ENCODE measurements at places on chromosomes 3 and 15.

DNA sequence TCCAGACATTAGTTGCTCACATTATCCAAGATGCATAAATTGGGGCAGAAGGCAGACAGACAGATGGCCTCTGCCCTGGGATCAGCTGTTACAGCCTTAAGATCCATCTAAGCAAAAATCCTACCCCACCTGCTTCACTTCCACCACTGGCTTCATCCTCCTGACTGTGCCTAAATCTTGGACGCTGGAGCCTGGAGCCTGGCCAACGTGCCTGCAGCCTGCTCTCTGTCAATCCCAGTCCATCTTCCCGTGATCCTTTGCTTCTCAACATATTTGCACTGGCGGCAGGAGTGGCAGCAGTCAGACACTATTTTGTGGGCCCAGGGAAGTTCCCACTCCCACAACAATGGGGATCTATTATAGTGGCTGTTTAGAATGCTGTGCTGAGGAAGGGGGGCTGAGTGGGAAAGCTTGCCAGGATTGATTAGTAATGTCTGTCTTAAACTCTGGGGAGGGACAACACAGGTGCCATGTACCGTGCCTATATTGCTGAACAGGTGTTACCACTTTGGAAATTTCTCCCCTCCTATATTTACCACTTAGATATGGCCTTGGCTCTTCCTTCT lies 121.2 kb downstream of the MEGF11 start:
- no peak for DNase-seq

- no peak for DNase-seq
These were observed 89.3 kb upstream of the TRIM42 start for GRCh38 chr3:140588558-140588957.

GRCh38 chr3:102169915-102170479 lies 264.8 kb upstream of the ZPLD1 start:
- peak; percentile 30 for DNase-seq

- no peak for DNase-seq
These were observed 37.0 kb upstream of the PIK3R4 start for GRCh38 chr3:130783629-130784028.

DNA sequence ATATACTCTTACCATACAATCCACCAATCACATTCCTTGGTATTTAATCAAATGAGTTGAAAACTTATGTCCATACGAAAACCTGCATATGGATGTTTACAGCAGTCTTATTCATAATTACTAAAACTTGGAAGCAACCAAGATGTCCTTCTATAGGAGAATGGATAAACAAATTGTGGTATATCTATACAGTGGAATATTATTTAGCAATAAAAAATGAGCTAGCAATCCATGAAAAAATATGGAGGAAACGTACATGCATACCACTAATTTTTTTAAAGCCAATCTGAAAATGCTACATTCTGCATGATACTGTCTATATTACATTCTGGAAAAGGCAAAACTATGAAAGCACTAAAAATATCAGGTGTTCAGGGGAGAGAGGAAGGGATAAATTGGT lies 73.9 kb upstream of the LPP start:
- DNase-seq: no peak

DNA sequence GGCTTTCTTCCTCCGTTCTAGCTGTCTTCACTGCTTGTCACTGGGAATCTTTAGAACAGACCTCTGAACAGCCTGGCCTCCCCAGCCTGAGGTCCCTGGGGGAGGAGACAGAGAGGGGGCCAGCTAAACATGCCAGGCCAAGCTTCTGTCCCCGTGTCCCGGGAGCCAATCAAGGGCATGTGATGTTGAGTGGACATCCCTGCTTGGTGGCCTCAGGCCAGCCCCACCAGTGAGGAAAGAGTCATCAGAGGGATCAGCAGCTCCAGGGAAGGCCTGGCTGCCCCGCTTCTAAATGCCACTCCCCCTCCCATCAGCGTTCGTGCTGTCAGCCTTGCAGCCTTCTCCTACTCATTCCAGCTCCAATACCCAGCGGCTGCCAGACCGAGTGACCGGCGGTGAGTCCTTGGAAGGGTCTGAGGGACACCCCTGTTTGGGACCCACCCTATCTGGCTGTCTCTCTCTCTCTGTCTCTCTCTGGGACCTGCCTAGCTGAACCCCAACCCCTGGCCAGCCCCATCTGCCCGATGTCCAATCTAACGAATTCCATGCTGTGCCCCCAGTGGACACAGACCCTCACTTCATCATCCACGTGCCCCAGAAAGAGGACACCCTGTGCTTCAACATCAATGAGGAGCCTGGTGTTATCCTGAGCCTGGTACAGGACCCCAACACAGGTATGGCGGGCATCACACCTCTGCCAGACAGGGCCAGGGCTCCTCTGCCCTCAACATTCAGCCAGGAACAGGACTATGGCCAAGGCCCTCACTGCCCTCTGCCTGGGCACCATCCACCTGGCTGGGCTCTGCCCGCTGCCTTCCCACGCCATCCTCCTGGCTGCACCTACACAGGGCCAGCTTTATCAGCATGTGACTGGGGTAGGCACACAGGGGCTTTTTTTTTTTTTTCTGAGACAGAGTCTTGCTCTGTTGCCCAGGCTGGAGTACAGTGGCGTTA lies 6.6 kb upstream of the ITIH3 start:
- peak; percentile 41 for DNase-seq

GRCh38 chr3:146581951-146582467 lies 23.1 kb downstream of the PLSCR5 start:
- peak; percentile 16 for DNase-seq

DNA sequence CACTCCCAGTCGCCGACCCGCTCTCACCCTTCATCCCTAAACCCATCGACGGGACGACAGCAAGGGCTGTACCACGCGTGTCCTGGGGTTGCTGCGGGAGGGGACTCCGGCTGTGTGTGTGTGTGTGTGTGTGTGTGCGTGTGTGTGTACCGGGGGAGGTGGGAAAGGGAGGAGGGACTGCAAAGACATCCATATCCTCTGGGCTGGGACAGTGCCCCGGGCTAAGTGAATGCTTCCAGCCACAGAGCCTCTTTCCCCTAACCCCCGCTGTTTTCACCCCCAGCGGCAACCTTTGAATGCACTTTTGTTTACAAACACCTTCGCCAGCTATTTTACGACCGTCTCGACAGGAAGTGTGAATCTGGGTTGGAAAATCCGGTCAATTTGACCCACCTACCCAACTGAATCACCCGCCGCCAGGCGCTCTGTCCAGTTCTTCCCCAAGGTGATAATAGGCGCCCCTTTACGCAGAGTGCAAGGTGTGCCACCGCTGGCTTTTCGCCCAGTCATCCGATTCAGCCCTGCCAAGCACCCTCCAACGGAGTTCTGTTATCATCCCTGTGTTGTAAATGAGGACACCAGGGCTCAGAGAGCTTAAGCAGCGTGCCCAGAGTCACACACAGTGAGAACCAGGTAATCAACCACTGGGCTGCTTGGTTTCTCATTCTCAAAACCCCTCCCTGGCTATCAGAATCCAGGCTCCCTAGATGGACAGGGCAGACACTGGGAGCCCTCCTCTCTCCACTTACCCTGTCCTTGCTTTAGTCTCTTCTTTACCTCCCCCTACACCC lies 739 bp upstream of the AMOTL2 start:
- peak; percentile 84 for DNase-seq

DNA sequence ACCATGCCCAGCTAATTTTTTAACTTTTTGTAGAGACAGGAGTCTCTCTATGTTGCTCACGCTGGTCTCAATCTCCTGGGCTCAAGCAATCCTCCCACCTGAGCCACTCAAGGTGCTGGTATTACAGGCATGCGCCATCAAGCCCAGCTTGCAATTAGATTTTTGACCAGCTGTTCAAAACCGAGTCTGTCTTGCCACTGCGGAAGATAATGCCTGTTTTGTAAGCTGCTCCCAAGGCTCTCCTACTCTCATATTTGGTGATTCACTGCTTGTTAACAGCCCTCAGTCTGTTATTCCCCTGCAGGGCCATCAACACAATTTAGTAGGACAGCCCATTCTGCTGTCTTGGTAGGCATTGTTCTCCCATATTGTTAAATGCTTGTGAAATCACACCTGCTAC lies 17.8 kb upstream of the MCCC1 start:
- no peak for DNase-seq

GRCh38 chr3:114363554-114364202 lies 69.8 kb downstream of the TIGIT start:
- DNase-seq: peak; percentile 88

GRCh38 chr3:178480274-178480673 lies 56.0 kb upstream of the KCNMB2 start:
- DNase-seq: no peak

DNA sequence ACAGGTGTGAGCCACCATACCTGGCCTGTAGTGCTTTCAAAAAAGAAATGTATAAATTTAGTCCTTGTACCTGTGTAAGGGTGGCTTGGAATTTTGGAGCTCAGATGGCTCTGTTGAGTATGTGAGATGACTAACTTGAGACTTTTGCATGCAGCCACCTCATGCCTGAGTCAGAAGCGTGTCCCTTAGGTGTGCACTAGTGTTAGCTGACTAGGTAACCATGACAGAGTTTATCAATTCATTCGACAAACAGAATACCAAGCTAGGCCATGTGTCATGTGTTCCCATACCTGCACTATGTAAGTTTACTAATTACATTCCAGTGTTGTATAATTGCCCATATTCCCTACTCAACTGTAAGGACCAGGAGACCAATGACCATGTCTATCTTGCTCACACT lies 4.0 kb upstream of the ZNF639 start:
- no peak for DNase-seq

GRCh38 chr3:46122091-46122490 lies 86.0 kb downstream of the CCR1 start:
- no peak for DNase-seq

DNA sequence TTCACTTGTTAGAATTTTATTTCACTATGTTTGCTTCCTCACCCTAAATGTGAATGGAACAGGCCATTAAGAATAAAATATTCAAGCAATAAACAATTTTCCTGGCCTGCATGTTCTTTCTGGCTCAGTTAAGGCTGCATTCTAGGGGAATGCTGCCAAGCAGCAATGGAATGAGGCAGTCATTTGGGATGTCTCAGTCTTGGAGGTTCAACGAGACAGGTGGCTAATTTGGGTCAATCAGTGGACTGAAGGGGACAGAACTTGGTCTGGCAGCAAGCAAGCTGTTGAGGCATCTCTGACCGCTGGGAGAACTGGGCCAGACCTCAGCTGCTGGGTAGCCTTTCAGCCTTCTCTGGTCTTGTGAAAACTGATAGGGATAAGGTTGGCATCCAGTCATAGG lies 241.6 kb downstream of the NLGN1 start:
- no peak for DNase-seq

DNA sequence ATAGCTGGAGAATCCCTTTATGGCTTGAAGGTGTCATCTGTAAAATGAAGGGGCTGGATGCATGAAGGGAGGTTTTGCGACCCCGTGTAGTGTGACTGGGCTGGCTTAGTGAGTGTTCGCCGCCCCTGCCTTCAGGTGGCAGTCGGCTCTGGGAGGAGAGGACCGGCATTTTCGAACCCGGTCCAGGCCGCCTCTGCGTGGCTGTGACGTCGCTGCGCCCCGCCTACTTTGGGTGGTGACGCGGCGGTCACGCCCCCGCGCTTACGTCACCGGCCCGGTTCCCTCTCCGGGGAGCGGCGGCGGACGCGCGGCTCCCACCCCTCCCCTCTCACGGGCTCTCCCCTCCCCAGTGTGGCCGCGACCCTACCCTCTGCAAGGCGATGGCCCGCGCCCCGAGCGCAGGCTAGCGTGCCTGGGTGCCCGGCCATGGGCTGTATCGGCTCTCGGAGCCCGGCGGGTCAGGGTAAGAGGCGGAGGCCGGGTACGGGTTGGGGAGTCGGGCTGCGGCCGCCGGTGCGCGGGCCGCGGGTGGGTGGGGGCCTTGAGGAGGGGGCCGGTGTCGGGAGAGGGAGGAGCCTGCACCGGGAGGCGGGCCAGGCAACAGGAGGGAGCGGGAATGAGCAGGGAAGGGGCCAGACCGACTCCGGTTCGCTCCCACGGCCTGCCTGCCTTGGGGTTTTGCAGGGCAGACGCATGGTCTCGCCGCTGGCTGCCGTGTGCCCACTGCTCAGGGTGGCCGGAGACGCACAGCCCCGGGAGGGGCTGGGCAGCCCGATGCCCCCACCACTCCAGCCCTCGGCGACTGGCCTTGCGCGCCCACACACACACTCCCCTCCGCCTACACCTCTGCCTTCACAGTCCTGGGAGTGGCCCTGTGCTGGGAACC lies 1.5 kb upstream of the FAM131A start:
- DNase-seq: peak; percentile 75

DNA sequence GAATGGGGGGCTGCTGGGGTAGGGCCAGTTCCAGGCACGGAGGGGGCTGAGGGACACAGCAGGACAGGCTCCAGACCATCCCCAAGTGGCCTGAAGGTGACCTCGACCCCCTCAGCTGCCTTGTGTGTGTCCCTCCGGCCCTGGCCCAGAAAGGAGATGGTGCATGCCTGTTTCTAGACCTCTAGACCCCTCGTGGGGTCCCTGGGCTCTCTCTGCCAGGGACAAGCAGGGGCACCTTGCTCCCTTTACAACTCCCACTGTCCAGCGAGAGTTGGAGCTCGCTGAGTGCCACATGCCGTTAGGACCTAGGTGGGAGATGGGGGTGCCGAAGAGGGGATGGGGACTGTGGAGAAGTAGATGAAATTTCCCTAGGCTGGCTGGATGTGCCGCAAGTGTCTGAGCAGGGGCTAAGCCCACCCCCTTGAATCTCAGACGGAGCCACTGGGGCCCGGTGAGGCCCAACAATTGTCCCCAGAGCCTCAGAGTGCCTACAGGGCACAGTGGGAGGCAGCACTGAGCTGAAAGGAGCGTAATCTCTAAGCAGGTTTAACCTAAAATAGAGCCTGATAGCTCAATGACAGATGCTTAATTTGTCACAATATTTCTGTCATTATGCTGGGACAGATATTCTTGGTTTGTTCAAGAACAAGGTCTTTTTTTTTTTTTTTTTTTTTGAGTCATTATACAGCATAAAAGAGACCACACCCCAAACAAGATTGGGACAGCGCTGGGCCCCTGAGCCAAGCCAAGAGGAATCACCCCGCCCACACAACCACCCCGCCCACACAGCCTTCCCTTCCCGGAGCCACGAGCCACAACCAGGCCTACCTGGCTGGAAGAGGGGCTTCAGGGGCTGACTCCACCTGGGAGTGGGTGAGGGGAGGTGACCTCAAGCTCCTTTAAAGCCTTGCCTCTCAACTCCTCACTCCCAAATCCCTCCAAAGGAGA lies 23.6 kb upstream of the KLF13 start:
- no peak for DNase-seq

DNA sequence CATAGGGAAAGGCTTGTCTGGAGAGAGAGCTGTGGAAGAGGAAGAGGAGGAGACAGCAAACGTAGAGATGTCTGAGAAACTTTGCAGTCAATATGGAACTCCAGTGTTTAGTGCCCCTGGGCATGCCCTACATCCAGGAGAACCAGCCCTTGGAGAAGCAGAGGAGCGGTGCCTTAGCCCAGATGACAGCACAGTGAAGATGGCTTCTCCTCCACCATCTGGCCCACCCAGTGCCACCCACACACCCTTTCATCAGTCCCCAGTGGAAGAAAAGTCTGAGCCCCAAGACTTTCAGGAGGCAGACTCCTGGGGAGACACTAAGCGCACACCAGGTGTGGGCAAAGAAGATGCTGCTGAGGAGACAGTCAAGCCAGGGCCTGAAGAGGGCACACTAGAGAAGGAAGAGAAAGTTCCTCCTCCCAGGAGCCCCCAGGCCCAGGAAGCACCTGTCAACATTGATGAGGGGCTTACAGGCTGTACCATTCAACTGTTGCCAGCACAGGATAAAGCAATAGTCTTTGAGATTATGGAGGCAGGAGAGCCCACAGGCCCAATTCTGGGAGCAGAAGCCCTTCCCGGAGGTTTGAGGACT lies 6.9 kb downstream of the MAP1A start:
- no peak for DNase-seq

- DNase-seq: no peak
These were observed 137.9 kb upstream of the LIPC start for GRCh38 chr15:58293622-58294550.

GRCh38 chr3:161343986-161344385 lies 27.3 kb downstream of the SPTSSB start:
- DNase-seq: peak; percentile 66

All from EH (cell line).